ENCODE measurements at places on chromosomes 3 and 15. TPM values are rescaled to one million over a fixed set of nuclear protein-coding genes. Genes with fewer than 3 reads are reported as not detected.
A peak's percentile ranks its signal among the peaks of the same experiment; 100 is the strongest.

DNA sequence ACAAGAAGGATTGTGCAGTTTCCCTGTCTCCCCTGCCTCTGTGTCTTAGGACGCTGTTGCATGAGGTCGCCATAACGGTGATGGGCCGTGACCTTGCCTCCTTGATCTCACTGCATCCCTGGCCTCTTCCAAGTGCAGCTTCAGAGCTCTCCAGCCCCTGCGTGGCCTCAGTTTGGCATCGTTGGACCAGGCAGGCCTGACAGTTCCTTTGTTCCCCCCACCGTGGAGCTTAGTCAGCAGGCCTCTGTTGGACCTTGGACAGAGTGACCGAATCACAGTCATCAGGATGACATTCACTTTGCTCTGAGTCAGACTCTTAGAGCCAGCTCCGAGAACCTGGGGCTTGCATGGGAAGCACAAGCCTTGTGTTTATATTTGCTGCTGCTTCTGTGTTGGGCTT is 139.4 kb downstream of the OPA1 start:
- H3K27me3 ChIP-seq: no peaks in the 10 kb centered on the region
- no peak overlapping the region for H3K4me3 ChIP-seq
- DNase-seq: no peak
- H3K27ac ChIP-seq: no peak overlapping the region

The PLA2G4F gene
- polyA plus RNA-seq: not detected

The GPR176 gene
- 0.07 TPM for polyA plus RNA-seq

DNA sequence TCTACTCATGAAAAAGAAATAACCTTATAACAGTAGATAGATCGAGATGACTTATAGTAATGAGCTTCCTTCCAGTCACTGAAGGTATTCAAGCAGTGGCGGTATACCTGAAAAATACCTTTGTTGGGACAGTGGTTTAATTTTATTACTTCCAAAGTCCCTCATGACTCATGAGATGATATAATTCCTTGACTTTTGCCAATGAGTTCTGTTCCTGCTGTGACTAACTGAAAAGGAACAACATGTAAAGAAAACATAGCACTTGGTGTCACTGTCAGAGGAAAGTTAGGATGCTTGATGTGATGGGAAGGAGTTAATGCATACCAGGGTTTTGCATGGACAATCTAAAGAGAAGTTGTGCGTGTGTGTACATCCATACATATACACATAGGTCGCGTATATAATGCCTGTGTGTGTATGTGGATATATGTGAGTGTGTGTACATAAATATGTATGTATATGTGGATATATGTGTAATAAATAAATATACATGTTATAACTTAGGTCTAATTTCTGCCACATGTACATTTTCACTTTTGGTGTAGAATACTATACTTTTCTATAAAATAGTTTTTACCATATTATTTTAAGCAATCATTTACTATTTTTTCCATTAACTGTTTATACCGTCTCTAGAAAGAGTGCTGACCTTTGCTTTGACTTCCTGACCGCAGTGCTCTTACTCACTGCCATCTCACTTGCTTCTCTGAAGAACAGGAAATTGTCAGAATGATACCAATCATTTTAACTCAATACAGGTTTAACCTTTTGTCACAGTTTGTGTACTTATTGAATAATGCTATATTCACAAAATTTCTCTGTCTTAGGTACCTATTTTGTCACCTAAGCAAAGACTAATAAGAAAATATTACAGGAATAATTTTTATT is 12.6 kb upstream of the PAK2 start:
- H3K27ac ChIP-seq: no peak overlapping the region
- no peak for DNase-seq
- no peak overlapping the region for H3K4me3 ChIP-seq
- no peaks in the 10 kb centered on the region for H3K27me3 ChIP-seq
- peaks cover 5% of the 10 kb centered on the region for H3K36me3 ChIP-seq
- H3K4me1 ChIP-seq: no peaks in the 10 kb centered on the region

The THPO gene
- not detected for polyA plus RNA-seq

GRCh38 chr15:74543583-74543982 is 2.6 kb downstream of the ARID3B start:
- H3K27me3 ChIP-seq: no peaks in the 10 kb centered on the region
- H3K4me3 ChIP-seq: no peak overlapping the region
- peaks cover 24% of the 10 kb centered on the region for H3K36me3 ChIP-seq
- H3K4me1 ChIP-seq: peaks cover 35% of the 10 kb centered on the region

GRCh38 chr3:1462371-1462770 is 369.5 kb downstream of the CNTN6 start:
- DNase-seq: no peak
- H3K27ac ChIP-seq: no peak overlapping the region
- no peaks in the 10 kb centered on the region for H3K36me3 ChIP-seq
- no peaks in the 10 kb centered on the region for H3K4me1 ChIP-seq

The SYNPR gene
- polyA plus RNA-seq: not detected

DNA sequence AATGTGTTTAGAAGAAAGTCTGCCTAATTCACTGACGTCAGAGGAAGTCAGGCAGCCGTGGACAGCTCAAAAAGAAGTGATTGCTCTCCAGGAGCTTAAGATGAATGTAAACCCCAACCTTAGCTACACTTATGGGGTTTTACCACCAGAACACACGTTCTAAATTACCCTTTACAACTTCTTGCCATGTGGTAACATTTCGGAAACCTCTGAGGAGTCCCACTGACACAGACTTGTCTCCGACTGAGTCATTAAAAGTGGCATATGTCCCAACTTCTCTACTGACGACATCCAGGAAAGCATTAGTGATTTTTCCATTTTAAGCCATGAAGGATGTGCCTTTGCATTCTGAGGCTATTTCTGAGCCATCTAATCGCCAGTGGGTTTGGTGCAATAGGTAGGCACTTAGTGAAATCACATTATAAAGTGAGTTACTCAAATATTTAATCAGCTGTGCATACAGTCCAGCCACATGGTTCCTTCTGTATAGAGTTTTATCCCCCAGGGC is 32.4 kb downstream of the C2CD4A start:
- H3K4me3 ChIP-seq: no peak overlapping the region
- no peak for DNase-seq
- no peaks in the 10 kb centered on the region for H3K36me3 ChIP-seq

- H3K27me3 ChIP-seq: no peaks in the 10 kb centered on the region
- no peaks in the 10 kb centered on the region for H3K4me1 ChIP-seq
- H3K36me3 ChIP-seq: no peaks in the 10 kb centered on the region
- H3K27ac ChIP-seq: no peak overlapping the region
- no peak overlapping the region for H3K4me3 ChIP-seq
These were observed 33.1 kb downstream of the TXNRD3 start for GRCh38 chr3:126621627-126622345.

GRCh38 chr3:31876331-31876730 is 104.7 kb downstream of the OSBPL10 start:
- peaks cover 2% of the 10 kb centered on the region for H3K36me3 ChIP-seq
- no peaks in the 10 kb centered on the region for H3K27me3 ChIP-seq
- no peak for DNase-seq
- no peak overlapping the region for H3K4me3 ChIP-seq
- peak overlapping the region; percentile 12 for H3K27ac ChIP-seq
- peaks cover 19% of the 10 kb centered on the region for H3K4me1 ChIP-seq

GRCh38 chr3:139686206-139686605 is 8.4 kb upstream of the NMNAT3 start:
- no peaks in the 10 kb centered on the region for H3K4me1 ChIP-seq
- no peak overlapping the region for H3K4me3 ChIP-seq
- no peak overlapping the region for H3K27ac ChIP-seq
- no peak for DNase-seq
- H3K36me3 ChIP-seq: no peaks in the 10 kb centered on the region

DNA sequence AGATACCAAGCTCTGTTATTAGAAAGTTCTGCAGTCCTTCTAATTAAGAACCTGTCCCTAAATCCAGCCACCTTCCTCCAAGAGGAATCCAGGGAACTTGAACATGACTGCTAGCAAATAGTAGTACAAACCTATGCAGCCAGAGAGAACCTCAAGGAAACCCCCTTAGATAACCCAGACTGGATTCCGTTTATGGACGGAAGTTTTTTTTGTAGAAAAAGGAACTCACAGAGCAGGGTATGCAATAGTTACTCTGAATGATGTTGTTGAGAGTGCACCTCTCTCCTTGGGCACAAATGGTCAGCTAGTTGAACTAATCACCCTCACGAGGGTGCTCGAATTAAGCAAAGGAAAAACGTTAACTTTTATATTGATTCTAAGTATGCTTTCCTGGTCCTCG is 40.8 kb downstream of the TM4SF18 start:
- H3K27ac ChIP-seq: no peak overlapping the region
- no peaks in the 10 kb centered on the region for H3K4me1 ChIP-seq
- H3K27me3 ChIP-seq: no peaks in the 10 kb centered on the region

DNA sequence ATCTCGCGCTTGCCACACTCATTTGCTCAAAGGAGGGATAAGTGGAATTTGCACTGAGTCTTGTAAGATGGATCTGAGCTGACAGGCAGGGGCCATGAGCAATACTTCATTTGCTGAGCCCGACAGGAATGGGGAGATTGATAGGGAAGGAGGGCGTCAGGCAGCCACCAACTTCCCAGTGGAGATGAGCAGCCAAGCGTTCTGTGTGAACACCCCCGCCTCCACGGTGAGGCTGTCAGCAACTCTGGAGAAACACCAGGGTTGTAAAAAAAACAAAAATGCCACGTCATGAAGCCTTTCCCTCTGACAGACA is 36.8 kb downstream of the TLE3 start:
- H3K36me3 ChIP-seq: no peaks in the 10 kb centered on the region
- no peak for DNase-seq
- no peaks in the 10 kb centered on the region for H3K27me3 ChIP-seq
- no peak overlapping the region for H3K27ac ChIP-seq
- H3K4me1 ChIP-seq: no peaks in the 10 kb centered on the region

The ANKRD34C gene
- polyA plus RNA-seq: not detected

- DNase-seq: no peak
- no peak overlapping the region for H3K27ac ChIP-seq
- H3K36me3 ChIP-seq: no peaks in the 10 kb centered on the region
- H3K27me3 ChIP-seq: no peaks in the 10 kb centered on the region
These were observed 13.1 kb downstream of the TPRA1 start for GRCh38 chr3:127577448-127577847.

The PPARG gene
- 0.12 TPM for polyA plus RNA-seq

DNA sequence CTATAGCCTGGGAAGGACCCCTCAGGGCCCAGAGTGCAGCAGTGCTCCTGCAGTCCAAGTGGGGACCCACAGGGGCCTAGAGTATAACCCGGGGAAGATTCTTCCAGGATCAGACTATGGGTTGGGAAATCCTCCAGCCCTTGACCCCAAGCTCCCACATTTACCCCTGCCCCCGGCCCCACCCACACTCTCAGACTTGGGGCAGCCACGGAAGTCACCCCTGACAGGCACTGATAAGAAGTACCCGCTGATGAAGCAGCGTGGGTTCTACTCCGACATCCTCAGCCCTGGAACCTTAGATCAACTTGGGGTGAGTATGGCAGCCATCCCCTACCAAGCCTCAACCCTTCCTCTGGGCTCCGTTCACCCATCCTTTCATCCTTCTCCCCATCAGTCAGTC is 6.3 kb downstream of the DNAH1 start:
- H3K27me3 ChIP-seq: no peaks in the 10 kb centered on the region
- H3K4me1 ChIP-seq: peaks cover 4% of the 10 kb centered on the region
- H3K4me3 ChIP-seq: no peak overlapping the region
- no peaks in the 10 kb centered on the region for H3K36me3 ChIP-seq
- H3K27ac ChIP-seq: no peak overlapping the region

The ANKRD63 gene
- not detected for polyA plus RNA-seq

DNA sequence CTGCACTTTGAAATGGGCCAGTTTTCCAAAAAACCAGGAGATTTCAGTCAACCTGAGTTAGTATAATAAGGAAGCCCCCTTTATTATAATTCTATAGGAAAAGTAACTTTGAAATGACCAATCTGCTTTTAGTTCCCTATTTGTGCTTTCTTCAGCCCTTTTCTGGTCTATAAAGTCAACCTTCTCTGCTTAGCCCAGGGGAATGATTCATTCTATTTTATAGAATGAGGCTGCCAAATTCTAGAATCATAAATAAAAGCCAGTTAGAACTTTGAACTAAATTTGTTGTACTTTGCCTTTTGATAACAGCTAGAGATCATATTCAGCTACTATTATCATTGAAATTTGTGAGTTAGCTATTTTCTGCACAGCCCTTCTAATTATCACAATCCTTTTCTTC is 24.7 kb downstream of the CIP2A start:
- H3K27ac ChIP-seq: no peak overlapping the region
- no peak overlapping the region for H3K4me3 ChIP-seq
- H3K4me1 ChIP-seq: no peaks in the 10 kb centered on the region

GRCh38 chr3:83928391-83928790 is 1030.4 kb upstream of the CADM2 start:
- H3K27me3 ChIP-seq: no peaks in the 10 kb centered on the region
- H3K4me3 ChIP-seq: no peak overlapping the region
- no peaks in the 10 kb centered on the region for H3K4me1 ChIP-seq
- DNase-seq: no peak

- no peak overlapping the region for H3K4me3 ChIP-seq
- H3K27ac ChIP-seq: no peak overlapping the region
- no peaks in the 10 kb centered on the region for H3K27me3 ChIP-seq
- DNase-seq: no peak
These were observed 1.7 kb upstream of the VPS18 start for GRCh38 chr15:40892447-40893012.

- no peak overlapping the region for H3K4me3 ChIP-seq
- no peak overlapping the region for H3K27ac ChIP-seq
These were observed 34.0 kb upstream of the SH3GL3 start for GRCh38 chr15:83413054-83413719.

The CCR2 gene
- 0.23 TPM for polyA plus RNA-seq

- H3K27me3 ChIP-seq: no peaks in the 10 kb centered on the region
- no peak for DNase-seq
- H3K27ac ChIP-seq: no peak overlapping the region
- no peaks in the 10 kb centered on the region for H3K36me3 ChIP-seq
- H3K4me1 ChIP-seq: no peaks in the 10 kb centered on the region
These were observed 90.5 kb upstream of the CTDSPL start for GRCh38 chr3:37770938-37771918.

GRCh38 chr3:162780313-162780712 is 1283.7 kb downstream of the OTOL1 start:
- H3K27ac ChIP-seq: no peak overlapping the region
- DNase-seq: no peak
- H3K4me3 ChIP-seq: no peak overlapping the region
- H3K36me3 ChIP-seq: no peaks in the 10 kb centered on the region
